M059J (cell line): ENCODE measurements at places on chromosomes 1 and 21. TPM values are rescaled to one million over a fixed set of nuclear protein-coding genes. Genes with fewer than 3 reads are reported as not detected.

DNA sequence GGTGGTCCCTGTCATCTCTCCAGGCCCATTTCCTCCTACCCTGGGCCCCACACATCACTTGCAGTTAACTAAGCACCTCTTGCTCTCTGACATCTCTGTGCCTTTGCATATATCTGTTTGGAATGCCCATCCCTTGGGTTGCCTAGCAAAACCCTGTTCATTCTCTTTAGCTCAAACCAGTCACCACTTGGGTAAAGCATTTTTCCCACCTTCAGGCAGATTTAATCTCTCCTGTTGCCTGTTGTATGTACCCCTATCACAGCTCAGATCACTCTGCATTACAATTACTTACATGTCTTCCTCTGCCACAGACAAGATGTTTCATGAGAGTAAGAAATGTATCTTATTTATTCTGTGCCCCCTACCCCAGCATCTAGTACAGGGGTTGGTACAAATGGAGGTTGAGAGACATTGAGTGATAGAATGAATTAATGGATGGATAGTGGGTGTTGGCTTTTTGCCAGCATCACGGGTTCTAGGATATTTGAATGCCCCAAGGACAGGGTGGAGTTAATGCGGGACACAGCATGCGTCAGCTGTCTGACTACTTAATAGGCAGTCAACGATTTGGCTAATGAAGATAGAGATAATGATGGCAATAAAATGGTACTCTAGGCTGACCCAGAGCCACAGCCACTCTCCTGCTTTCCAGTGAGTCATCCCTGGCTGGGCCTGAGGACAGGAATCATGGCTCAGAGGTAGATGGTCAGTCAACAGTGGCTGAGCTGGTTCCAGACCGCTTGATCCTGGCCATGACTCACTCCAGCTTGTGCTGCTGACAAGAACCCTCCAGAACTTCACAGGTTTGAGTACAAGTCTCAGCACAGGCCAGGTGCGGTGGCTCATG lies 6.5 kb downstream of the NR0B2 start:
- peak; percentile 99 for DNase-seq

DNA sequence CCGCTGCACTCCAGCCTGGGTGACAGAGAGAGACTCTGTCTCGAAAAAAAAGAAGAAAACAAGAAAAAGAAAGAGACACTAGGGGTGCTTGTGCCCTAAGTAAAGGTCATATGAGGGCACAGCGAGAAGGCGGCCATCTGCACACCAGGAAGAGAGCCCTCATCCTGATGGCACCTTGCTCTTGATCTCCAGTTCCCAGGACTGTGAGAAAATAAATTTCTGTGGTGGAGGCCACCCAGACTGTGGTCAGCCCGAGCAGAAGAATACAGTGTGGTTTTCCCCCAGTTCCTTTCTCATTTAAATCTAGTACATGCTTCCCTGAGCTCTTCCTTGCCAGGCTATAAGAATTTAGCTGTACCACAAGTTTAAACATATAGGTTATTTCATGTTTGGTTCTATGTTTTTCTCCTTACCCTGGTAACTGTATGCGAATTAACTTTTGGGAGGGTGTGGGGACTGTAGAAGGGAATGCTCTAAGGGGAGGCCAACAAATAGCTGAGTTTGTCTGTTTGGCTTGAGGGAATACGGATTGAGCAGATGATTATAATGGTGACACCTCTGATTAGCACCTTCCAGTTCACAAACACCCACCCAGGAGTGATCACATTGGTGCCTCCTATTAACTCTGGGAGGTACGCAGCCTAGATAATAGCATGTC lies 119.6 kb upstream of the ERRFI1 start:
- peak; percentile 79 for DNase-seq

DNA sequence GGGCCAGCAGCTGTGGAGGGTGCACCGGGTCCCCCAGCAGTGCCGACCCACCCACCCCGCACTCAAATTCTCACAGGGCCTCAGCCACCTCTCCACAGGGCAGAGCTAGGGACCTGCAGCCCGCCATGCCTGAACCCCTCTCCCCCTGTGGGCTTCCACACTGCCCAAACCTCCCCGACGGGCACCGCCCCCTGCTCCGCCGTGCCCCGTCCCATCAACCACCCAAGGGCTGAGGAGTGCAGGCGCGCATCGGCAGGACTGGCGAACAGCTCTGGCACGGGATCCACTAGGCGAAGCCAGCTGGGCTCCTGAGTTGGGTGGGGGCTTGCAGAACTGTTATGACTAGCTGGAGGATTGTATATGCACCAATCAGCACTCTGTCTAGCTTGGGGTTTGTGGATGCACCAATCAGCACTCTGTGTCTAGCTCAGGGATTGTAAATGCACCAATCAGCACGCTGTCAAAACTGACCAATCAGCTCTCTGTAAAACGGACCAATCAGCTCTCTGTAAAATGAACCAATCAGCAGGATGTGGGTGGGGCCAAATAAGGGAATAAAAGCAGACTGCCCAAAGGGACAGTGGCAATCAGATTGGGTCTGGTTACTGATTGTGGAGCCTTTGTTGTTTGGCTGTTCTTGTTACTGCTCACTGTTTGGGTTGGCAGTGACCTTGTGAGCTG lies 12.4 kb upstream of the RCAN3 start:
- no peak for DNase-seq

DNA sequence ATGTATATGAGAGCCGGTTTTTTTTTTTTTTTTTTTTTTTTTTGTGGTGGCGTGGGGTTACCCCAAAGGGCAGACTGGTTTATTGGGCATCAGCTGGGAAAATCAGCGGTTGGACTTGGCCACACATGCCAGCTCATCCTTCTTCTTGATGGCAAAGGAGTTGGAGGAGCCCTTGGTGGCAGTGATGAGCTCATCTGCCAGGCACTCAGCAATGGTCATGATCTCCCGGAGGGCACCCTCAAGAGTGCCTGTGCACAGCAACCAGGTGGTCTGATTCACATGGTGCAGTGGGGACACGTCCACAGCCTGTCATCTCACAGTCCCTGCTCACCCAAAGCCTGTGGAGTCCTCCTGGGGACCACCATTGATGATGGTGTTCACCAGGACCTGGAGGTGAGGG lies 62.0 kb downstream of the MRPS6 start:
- DNase-seq = peak; percentile 96

GRCh38 chr1:14937288-14937949 lies 216.1 kb upstream of the TMEM51 start:
- DNase-seq = no peak

GRCh38 chr1:147297438-147297837 lies 55.0 kb downstream of the CHD1L start:
- no peak for DNase-seq

DNA sequence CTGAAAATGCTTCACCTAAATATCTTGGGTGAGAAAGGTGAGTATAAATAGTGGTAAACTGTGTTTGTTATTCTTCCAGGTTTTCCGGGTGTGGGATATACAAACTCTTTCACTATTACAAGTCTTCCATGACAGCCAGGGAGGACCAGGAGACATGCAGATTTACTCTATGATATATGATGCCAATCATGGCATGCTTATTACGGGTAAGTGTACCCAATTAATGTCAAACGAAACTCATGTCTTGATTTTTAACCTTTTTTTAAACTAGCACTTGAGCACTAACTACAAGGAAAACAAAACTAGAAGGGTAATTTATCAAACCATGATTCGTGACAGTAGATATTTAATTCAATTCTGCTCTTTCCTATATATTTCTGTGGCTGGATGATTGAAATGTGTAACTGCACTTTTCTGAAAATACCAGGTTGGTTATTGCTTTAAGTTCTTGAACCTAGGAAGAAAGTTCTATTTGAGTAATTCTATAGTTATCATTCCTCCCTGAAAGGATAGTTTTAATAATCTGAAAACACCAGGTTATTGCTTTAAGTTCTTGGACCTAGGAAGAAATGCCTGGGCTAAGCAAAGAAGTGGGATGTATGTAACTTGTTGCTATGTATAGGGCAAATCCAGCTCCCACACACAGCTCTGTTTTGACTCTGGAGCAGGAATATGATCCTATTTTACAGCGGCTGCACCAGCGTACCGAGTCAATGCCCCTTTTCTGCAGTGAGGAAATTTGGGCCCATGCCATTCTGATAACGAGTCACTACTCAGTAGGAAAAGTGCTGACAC lies 86.4 kb downstream of the WDR64 start:
- no peak for DNase-seq

Gene MCOLN3
- 2.1 and 4.3 TPM in 2 replicates for total RNA-seq

Gene PEF1
- total RNA-seq = 128 and 144 TPM in 2 replicates

Gene MPL
- not detected in 2 replicates for total RNA-seq
